ENCODE measurements at places on chromosomes 16 and 17.

GRCh38 chr17:37259030-37259735 is 116.6 kb upstream of the C17orf78 start:
- no peak for DNase-seq

DNA sequence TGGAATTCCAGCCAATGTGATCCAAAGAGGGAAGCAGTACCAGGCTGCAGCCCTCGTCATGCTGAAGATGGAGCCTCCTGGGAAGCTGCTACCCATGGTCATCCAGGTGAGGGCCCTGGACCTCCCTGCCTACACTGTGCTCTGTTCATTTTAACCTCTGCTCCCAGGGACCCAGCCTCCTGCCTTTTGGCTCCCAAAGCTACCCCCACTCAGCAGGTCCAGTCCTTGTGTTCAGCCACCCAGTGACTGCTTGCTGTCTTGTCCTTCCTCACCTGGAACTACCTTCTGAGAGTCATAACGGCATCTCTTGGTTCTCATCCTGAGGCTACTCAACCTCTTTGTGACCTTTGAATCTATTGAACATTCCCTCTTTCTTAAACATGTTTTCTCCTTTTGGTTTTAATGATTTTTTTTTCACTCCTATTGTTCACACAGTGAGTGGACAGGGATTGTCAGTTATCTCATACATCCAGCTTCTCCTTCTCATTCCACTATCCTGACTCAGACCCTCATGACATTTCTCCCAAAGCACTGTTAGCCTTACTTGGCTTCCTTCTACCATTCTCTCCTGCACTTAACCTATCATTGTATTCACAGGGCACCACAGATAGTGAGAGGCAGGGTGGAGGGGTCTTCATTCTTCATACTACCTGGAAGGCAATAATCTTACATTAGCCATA is 53.3 kb downstream of the GOSR1 start:
- no peak for DNase-seq

GRCh38 chr17:82684228-82684841 is 14.2 kb downstream of the RAB40B start:
- DNase-seq: no peak

DNA sequence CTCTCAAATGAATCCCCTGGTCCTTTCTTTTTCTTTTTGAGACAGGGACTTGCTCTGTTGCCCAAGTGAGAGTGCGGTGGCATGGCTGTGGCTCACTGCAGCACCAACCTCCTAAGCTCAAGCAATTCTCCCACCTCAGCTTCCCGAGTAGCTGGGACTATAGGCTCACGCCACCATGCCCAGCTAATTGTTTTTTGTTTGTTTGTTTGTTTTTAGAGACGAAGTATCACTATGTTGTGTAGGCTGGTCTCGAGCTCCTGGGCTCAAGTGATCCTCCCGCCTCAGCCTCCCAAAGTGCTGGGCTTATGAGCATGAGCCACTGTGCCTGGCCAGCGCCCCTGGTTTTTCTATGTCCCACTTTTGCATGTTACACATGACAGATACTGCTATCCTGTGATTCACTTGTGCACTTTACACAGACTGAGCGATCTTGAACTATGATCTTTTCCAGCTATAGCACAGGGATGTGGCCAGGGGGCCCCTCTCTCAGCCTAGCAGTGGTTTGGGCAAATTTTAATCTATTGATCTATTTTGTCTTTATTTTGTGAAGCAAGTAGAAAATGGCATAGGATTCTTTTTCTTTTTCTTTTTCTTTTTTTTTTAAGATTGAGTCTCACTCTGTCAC is 31.3 kb upstream of the MLKL start:
- DNase-seq: no peak

- no peak for DNase-seq
Observed at GRCh38 chr16:4548124-4548523, 8.0 kb upstream of the C16orf96 start.

GRCh38 chr16:73166441-73166851 is 118.5 kb upstream of the ZFHX3 start:
- no peak for DNase-seq

- no peak for DNase-seq
Observed at GRCh38 chr17:61849674-61850073, 13.7 kb downstream of the BRIP1 start.

- no peak for DNase-seq
Observed at GRCh38 chr17:16250635-16251034, 33.6 kb downstream of the PIGL start.

GRCh38 chr16:339680-340079 is 12.8 kb downstream of the AXIN1 start:
- DNase-seq: no peak

- no peak for DNase-seq
Observed at GRCh38 chr17:19005137-19005773, 691 bp upstream of the FAM83G start.

GRCh38 chr17:7318121-7318860 is 3.1 kb upstream of the GPS2 start:
- no peak for DNase-seq

GRCh38 chr17:57243171-57243622 is 13.1 kb upstream of the MSI2 start:
- DNase-seq: peak; percentile 72

- DNase-seq: no peak
Observed at GRCh38 chr16:82460766-82461165, 166.0 kb upstream of the CDH13 start.

- DNase-seq: no peak
Observed at GRCh38 chr16:27695161-27695560, 145.2 kb downstream of the KATNIP start.

GRCh38 chr17:38536661-38537060 is 69.1 kb downstream of the SRCIN1 start:
- no peak for DNase-seq

DNA sequence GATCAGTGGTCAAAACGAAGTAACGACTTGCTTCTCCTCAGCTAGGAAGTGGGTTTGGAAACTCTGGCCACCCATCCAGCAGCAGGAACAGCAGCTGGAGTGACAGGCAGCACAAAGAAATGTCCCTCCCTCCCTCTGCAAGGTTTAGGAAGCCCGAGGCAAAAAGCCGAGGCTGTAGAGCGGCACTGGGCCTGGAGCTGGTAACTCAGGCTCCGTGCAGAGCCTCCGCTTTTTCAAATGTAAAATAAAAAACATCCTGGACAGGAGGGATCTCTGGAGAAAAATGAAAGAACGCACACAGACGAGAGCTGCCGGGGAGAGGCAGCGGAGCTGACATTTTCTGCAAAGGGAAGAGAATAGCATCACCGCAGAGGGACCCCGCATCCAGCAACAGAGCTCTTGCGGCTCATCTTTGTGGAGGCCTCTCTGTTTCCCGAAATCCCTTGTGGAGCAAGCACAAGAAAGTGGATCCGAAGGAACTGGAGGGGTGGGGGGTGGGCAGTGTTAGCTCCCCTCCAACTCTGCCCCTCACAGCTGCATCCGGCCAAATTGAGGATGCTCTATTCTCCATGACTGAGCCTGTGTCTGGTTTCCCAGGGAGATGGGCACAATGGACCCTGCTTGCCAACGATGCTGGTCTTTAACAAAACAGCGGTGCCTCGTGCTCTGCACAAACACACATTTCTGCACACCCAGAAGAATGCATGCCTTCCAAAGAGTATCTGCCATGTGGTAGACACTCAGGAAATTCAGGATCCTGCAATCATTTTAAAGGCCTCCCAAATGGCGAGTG is 335.5 kb upstream of the ZFHX3 start:
- no peak for DNase-seq

DNA sequence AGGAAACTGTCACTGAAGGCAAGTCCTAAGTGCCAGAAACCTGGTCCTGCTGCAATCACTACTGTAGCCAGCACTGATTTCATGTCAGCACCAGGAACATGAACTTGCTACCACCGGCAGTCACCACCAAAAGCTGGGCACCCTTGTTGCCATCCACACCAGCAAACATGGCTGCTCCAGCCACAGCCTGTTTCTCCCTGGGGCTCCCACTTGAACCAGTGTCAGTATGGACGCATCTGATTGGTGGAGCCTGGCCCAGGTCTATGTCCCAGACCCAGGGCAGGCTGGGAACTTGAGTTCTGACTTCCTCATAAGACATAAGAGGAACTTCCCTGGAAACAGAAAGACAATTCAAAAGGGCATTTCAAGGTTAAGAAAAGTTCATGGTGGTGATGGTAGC is 56.5 kb downstream of the COPRS start:
- peak; percentile 52 for DNase-seq

DNA sequence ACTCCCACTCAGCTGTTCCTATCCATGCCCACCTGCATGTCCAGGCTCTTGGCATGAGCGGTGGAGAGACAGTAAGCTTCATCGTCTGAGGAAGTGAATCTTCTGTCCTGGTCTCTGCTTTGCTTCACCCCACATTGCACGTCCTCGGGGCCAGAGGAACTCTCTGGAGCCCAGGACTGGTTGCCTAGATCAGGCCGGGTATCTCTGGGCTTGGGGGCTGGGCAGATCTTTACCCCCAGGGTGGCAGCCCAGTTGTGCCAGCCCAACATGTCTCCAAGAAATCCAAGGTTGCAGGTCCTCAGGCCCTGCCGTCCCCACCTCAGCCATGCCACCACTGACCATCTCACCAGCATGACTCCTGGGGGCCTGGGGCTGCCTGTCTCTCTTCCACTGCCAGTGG is 58.3 kb downstream of the BEAN1 start:
- DNase-seq: no peak

GRCh38 chr17:63641692-63642448 is 19.7 kb downstream of the MAP3K3 start:
- DNase-seq: no peak

DNA sequence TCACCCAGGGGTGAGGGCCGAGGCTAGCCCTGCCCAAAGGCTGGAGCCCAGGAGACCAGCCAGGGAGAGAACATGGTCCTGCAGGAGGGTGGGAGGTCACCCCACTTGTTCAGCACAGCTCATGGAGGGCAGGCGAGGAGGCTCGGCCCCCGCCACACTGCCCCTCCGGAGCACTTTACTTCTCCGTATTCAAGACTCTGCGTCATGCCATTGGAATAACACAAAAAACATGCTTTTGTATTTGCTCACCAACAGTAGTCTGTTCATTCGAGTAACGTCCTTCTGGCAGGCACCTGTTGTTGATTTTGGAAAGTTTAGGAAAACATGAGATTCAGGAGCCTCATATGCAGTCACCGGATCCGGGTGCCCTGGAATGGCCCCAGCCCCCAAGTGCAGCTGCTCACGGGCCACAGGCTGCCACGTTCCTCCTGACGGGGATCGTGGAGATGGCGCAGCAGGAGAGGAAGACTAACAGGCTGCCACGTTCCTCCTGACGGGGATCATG is 81.1 kb upstream of the DNAH17 start:
- DNase-seq: no peak

DNA sequence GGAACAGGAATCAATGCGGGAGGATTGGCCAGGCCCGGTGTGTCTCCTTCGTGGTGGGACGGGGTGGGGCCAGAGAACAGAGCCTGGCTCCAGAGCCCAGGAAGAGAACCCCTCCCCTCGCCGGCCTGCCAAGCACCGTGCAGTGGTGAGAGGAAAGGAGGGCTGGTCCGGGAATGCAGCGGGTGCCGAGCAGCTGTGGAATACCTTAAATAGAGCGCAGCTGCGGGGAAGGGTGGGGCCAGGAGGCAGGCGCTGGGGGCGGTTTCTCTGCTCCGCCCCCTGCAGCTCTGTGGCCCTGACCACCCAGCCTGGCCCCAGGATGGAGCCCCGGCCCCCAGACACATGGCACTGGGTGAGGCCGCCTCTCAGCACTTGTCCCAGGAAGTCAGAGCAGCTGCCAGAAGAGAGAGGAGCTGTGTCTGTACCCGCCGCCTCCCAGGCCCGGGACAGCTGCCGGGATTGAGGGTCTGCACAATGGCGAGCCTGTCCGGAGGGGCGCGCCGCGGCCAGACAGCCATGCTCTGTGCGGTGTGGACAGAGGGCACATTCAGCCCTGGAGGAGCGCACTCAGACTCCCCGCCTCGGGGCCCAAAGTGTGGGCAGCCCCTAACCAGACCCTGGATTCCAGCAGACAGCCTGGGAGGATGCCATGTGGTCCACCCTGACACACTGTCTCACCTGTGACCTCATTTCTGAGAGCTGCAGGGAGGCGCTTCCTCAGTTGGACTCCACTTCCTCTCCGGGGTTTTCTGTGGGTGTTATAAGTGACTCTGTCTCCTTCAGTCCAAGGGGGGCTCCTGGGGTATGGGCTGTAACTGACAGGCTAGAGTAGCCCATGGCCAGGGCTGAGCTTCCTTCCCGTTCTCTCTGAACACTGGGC is 268.8 kb downstream of the SEC14L1 start:
- DNase-seq: no peak

- DNase-seq: no peak
Observed at GRCh38 chr17:32849879-32850278, 27.0 kb downstream of the MYO1D start.

DNA sequence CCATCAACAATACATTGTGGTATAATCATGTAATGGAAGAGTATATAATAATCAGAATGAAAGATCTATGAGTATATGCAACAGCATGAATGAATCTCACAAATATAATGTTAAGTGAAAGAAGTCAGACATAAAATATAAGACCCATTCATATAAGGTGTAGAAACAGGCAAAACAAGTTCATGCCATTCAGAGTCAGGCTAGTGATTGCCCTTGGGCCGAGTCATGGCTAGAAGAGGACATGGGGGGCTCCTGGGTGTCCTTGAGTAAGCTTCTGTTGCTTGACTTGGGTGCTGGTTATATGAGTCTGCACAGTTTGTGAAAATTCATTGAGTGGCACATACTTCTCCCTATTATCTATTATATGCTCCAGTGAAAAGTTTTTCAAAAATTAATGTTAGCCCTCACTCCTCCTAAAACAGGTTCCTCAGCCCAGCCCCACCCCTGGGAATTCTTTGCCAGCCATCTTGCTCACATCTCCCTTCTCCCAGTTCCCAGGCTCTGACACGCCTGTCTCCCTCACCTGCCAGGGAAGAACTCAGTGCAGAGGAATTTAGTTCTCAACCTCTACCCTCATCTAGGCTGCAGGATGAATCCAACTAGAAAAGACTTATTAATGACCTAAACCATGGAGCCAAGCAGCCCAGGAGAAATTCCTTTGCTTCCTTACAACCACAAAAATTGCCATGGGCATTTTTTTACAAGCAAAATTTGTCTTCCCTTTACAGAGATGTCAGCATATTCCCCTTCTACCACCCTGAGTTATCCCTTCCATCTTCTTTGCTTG is 52.4 kb upstream of the NFAT5 start:
- no peak for DNase-seq

DNA sequence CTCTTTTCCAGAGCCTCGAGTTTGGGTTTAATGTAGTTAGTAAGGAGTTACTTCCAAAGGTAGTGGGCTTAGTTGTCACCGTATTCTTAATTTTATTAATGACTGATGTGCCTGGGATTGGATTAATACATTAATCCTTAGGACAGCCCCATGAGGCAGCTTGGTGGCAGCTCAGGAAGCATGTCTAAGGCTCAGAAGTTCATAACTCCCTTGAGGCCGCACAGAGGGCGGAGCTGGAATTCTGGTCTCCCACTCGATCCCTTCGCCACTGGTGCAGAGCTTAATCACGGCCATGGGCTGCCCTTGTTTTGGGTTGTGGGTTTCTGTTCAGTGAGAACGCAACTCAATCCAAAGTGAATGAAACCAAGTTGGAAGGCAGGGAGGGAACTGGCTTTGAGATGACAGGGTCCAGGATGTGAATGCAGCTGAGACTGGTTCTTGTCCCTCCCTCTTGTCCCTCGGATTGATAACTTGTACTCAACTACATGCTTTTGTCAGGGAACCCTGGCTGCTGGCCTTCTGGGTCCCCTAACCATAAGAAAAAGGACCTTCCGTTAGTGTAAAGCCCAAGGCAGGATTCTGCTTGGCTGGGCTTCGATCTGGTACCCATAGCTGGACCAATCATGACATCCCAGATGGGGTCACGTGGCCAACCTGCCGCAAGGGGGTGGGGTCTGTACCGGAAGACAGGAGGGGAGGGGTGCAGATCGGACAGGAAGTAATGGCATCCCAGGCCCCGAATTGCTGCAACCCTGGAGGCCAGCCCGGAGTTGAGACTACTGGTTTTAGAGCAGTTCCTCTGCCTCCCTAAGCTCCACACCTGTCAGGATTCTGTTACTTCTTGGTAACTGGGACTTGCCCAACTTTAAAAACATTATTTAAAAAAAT is 45.4 kb downstream of the SNX20 start:
- DNase-seq: no peak

All from SK-N-DZ (cell line).